ENCODE measurements at places on chromosomes 6 and 20.

- DNase-seq = peak; percentile 41
Measured at GRCh38 chr6:109977791-109978173, 329 bp upstream of the GPR6 start.

DNA sequence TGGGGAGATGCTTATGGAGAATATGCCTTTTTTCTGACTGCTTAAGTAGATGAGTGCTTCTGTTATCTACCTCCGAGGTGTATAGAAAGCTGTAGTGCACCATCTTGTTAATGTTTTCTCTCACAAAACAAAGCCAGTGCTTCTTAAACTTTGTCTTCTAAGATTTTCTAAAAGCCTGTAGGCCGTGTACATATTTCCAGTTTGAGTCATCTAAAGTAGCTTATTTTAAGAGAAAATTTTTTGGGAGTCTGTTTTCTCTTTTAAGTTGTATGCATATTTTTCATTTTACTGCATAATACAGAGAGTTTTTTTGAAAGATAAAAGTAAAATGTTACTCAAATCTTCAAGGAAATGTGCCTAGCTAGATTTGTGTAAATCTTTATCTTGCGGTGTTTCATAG is 151.7 kb downstream of the GRIK2 start:
- DNase-seq = no peak

GRCh38 chr20:34675993-34676641 is 775 bp downstream of the PIGU start:
- no peak for DNase-seq

GRCh38 chr6:43628393-43629103 is 516 bp downstream of the GTPBP2 start:
- peak; percentile 45 for DNase-seq

DNA sequence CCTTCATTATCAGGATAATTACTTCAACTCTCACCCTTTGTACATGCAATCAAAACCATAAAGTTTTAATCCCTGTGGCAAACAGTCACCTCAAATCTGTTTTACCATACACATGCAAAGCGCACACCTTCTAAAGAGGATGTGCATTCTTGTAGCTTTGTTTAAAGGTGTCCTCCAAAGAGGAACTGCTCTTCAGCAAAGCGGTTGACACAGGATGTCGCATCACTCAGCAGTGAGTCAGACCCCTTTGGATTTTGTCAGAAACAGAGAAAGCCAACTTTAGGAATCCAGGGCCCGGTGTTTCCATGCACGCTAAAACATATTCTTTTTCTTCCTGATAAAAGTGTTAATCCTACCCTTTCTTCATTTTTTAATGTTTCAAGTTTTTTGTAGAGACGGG is 268.3 kb upstream of the ARID1B start:
- peak; percentile 26 for DNase-seq

- peak; percentile 97 for DNase-seq
Measured at GRCh38 chr6:31652925-31653724, 664 bp upstream of the BAG6 start.

- DNase-seq = no peak
Measured at GRCh38 chr6:124977067-124977908, 15.1 kb downstream of the RNF217 start.
